Breast epithelium (tissue), 4 donors: ENCODE measurements at places on chromosomes 6 and 20. TPM values are rescaled to one million over a fixed set of nuclear protein-coding genes. Genes with fewer than 3 reads are reported as not detected.

GRCh38 chr20:38843346-38843745, 37.8 kb downstream of the PPP1R16B start:
- DNase-seq: no peak
- H3K27me3 ChIP-seq: no peaks in the 10 kb centered on the region
- no peaks in the 10 kb centered on the region for H3K4me1 ChIP-seq
- no peak overlapping the region for H3K27ac ChIP-seq
- H3K36me3 ChIP-seq: no peaks in the 10 kb centered on the region

GRCh38 chr6:116866281-116866871, 10.7 kb upstream of the RFX6 start:
- no peak overlapping the region for H3K27ac ChIP-seq
- no peaks in the 10 kb centered on the region for H3K4me1 ChIP-seq
- H3K36me3 ChIP-seq: no peaks in the 10 kb centered on the region
- H3K27me3 ChIP-seq: peaks cover 9% of the 10 kb centered on the region
- H3K4me3 ChIP-seq: no peak overlapping the region
- DNase-seq: no peak

DNA sequence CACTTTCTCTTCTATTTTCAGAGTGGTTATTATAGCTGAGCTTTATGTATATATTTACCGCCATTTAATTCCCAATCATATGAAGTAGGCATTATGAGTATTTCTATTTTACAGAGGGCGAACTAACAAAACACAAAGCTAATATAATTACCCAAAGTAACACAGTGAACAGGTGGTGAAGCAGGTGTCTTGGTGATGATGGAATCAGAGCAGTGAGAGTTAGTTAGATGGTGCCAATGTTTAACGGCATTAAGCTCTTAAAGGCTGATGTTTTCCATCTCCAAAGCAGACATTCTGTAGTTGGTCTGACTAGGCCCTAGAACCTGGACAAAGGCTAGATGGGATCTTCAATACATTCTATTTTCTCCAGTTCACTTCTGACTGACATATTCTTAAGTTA, 551.1 kb upstream of the SYNCRIP start:
- no peak overlapping the region for H3K27ac ChIP-seq
- H3K36me3 ChIP-seq: no peaks in the 10 kb centered on the region
- no peak overlapping the region for H3K4me3 ChIP-seq
- H3K4me1 ChIP-seq: no peaks in the 10 kb centered on the region

- H3K27me3 ChIP-seq: no peaks in the 10 kb centered on the region
- H3K36me3 ChIP-seq: no peaks in the 10 kb centered on the region
- H3K4me1 ChIP-seq: no peaks in the 10 kb centered on the region
- H3K27ac ChIP-seq: no peak overlapping the region
These were observed 189.4 kb downstream of the ZFP64 start for GRCh38 chr20:52001999-52002666.

DNA sequence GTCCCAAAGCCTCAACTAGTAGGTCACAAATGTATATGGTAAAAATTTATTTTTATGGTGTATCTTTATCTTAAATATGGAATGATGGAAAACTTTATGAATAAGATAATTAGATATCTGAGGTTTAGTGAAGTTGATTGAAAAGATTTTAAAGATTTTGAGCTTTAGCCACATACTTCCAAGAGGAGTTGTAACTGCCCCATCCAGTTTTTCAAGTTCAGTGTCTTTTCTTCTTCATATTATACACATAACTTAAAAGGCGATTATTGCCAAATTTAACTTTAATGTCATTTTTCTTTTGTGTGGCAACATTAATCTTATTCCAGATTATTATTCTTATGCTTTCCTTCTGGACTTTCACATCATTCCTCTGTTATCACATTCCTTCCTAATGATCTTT, 266.4 kb downstream of the TINAG start:
- no peaks in the 10 kb centered on the region for H3K27me3 ChIP-seq
- H3K4me3 ChIP-seq: no peak overlapping the region
- no peak for DNase-seq

DNA sequence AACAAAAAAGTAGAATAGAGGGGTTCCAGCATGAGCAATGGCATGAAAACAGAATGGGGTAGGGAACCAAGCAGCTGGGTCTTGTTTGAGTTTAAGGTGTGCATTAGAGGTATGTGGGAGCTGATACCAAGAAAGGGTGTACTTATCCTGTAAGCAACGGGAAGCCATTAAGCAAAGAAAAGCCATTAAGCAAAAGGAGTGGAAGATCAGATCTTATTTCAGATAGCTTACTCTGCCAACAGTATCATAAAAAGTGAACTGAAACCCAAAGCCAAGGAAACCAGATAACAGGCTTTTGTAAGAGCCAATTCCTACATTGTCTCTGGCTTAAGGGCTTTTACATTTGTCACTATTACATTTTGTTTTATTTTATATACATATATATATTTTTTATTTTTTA, 21.3 kb upstream of the BEND6 start:
- no peak for DNase-seq
- H3K27ac ChIP-seq: no peak overlapping the region
- no peaks in the 10 kb centered on the region for H3K4me1 ChIP-seq
- H3K27me3 ChIP-seq: no peaks in the 10 kb centered on the region

DNA sequence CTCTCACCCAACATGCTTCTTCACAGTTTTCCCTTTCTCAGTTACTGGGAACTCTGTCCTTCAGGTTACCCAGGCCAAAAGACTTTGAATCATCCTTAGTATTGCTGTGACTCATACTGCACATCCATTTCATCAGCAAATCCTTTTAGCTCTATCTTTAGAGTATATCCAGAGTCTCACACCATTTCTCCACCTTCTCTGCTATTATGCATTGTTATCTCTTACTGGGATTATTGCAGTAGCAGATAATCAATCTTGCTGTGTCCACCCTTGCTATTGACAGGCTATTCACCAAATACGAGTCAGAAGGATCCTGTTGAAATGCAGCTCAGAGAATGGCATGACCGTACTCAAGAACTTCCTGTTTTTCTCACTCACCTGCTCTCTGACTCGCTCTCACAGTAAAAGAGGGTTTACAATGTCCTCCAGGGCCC, 57.3 kb downstream of the BCKDHB start:
- no peak overlapping the region for H3K27ac ChIP-seq
- no peak for DNase-seq
- no peaks in the 10 kb centered on the region for H3K27me3 ChIP-seq
- no peaks in the 10 kb centered on the region for H3K4me1 ChIP-seq
- no peak overlapping the region for H3K4me3 ChIP-seq
- no peaks in the 10 kb centered on the region for H3K36me3 ChIP-seq

- no peak overlapping the region for H3K4me3 ChIP-seq
- DNase-seq: no peak
- no peaks in the 10 kb centered on the region for H3K27me3 ChIP-seq
- no peak overlapping the region for H3K27ac ChIP-seq
- H3K36me3 ChIP-seq: no peaks in the 10 kb centered on the region
These were observed 97.4 kb upstream of the JARID2 start for GRCh38 chr6:15148356-15148946.

DNA sequence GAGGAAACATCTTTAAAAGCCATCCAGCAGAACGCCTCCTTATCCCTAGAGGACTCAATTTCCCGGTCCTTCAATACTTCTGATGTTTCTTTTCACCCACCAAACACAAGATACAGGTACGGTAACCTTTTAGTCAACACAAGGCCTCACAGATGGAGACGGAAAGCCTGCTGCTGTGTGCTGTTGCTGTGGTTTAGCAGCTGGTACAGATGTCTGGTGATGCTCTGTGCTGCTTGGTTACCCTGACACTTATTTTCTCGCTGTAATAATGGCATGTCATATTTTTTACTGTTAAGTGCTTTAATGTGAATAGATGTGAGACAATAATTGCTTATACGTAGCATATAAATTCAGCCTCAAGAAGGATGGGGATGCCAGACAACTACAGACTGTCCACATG, 25.3 kb downstream of the GMDS start:
- no peaks in the 10 kb centered on the region for H3K36me3 ChIP-seq
- no peak overlapping the region for H3K27ac ChIP-seq
- peaks cover 6% of the 10 kb centered on the region for H3K4me1 ChIP-seq
- DNase-seq: no peak

GRCh38 chr6:19039287-19039686, 652.1 kb downstream of the RNF144B start:
- no peaks in the 10 kb centered on the region for H3K27me3 ChIP-seq
- no peak overlapping the region for H3K4me3 ChIP-seq
- DNase-seq: no peak
- no peaks in the 10 kb centered on the region for H3K36me3 ChIP-seq
- no peak overlapping the region for H3K27ac ChIP-seq
- no peaks in the 10 kb centered on the region for H3K4me1 ChIP-seq

DNA sequence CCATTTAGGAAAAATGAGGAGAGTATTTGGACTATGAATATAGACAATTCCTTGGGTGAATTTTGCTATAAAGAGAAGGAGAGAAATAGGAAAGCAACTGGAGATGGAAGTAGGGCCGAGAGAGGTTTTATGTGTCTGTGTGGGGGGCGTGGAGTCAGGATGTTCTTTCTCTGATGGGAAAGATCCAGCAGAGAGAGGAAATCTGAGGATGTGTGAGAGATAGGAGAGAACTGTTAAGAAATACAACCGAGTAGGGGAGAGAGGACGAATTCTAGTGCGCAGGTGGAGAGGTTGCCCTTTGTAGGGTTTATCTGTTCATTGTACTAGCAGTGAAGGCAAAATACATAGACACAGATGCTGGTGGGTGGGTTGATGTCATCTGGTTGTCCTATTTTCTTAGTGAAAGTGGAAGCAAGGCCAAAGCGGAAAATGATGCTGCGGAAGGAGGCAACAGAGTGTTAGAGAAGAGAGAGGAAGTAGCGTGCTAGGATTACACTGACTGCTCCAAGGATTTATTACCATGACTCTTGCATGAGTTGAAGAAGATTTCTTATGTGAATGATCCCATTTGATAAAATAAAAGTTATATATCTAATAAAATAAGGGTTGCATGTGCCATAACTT, 57.7 kb downstream of the CLVS2 start:
- no peaks in the 10 kb centered on the region for H3K4me1 ChIP-seq
- H3K27me3 ChIP-seq: no peaks in the 10 kb centered on the region
- no peak overlapping the region for H3K27ac ChIP-seq
- H3K36me3 ChIP-seq: no peaks in the 10 kb centered on the region

DNA sequence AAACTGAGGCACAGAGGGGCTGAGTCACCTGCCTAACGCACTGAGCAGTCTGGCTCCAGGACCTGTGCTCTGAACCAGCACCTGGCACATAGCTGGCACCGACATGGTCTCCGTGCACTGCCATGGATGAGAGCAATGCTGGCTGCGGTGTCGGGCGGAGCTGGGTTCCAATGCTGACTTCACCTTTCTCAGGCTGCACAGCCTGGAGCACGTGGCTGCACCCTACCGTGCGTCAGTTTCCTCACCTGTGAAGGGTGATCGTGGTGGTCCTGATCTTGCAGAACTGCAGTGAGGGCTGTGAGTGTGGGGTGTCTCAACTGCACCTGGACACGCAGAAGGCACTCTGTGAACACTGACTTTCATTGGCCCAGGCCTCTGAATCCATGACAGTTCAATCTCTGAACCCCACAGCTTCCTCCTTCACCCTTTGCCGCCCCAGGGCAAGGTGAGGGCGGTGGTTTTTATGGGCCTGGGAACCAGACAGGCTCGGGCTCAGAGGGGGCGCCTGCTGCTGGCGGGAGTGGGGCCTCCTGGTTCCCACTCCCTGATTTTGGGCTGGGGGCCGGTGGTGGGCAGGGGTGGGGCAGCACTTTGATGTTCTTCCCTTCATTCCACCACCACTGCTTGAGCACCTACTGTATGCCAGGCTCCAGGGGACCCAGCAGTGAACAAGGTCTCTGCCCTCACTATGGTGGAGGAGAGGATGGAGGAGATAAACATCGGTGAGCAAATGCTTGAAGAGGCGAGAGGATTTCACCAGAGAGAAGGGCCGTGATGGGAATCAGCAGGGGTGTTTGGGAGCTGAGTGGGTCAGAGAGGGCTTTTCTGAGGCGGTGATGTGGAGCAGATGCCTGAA, 102.9 kb downstream of the CEBPB start:
- H3K4me1 ChIP-seq: peaks cover 15% of the 10 kb centered on the region
- H3K4me3 ChIP-seq: no peak overlapping the region
- no peak for DNase-seq
- no peaks in the 10 kb centered on the region for H3K27me3 ChIP-seq

DNA sequence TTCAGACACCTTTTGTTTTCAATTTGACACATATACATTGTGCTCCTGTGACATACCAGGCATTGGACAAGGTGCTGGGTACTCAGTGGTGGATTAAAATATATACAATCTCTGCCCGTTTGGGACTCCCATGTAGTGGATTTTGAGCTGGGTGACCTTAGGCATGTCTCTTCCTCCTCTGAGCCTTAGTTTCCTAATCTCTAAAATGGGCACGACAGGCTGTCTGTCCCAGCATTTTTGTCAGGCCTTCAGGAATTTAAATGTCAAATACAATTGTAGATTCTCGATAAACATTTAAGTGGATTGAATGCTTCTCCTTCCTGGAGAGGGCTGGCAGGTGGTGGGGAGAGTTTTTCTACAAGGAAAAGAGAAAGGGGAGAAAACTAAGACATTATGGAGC, 22.6 kb downstream of the CDH22 start:
- H3K27me3 ChIP-seq: no peaks in the 10 kb centered on the region
- H3K36me3 ChIP-seq: no peaks in the 10 kb centered on the region
- H3K4me3 ChIP-seq: no peak overlapping the region
- DNase-seq: no peak
- no peaks in the 10 kb centered on the region for H3K4me1 ChIP-seq
- H3K27ac ChIP-seq: no peak overlapping the region

DNA sequence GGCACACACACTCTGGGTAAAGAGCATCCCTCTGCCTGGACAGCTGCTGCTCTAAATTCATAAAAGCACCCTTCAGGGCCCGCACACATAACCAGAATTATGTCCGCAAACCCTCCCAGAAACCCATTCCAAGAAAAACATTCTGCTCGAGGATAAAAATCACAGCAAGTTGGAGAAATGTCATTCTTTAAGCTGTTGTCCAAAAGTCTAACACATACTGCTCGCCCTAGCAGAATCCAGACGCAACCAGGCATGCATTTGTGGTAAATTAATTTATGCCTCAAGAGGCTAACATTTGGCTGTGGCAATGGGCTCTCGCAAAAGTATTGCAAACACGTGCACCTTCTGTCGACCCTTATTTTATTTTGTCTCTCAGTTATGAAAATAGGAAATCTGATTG, 116.1 kb upstream of the INSM1 start:
- no peaks in the 10 kb centered on the region for H3K4me1 ChIP-seq
- H3K27me3 ChIP-seq: no peaks in the 10 kb centered on the region
- H3K4me3 ChIP-seq: no peak overlapping the region
- H3K27ac ChIP-seq: no peak overlapping the region
- no peaks in the 10 kb centered on the region for H3K36me3 ChIP-seq
- DNase-seq: no peak

GRCh38 chr6:112971651-112972050, 624.5 kb downstream of the RFPL4B start:
- no peak overlapping the region for H3K27ac ChIP-seq
- no peaks in the 10 kb centered on the region for H3K4me1 ChIP-seq
- no peak overlapping the region for H3K4me3 ChIP-seq
- no peak for DNase-seq
- no peaks in the 10 kb centered on the region for H3K36me3 ChIP-seq

The HCRTR2 gene
- total RNA-seq: not detected

The NRN1 gene
- 81.4 TPM for total RNA-seq

The ANKRD66 gene
- not detected for total RNA-seq
